Esophagus squamous epithelium (tissue), 5 donors: ENCODE measurements at places on chromosomes 7 and 10.

GRCh38 chr7:9981742-9982349 lies 991.8 kb upstream of the PHF14 start:
- DNase-seq: no peak

GRCh38 chr7:129530795-129531391 lies 28.6 kb downstream of the SMKR1 start:
- no peak for DNase-seq

GRCh38 chr7:131061158-131061557 lies 266.5 kb upstream of the MKLN1 start:
- no peak for DNase-seq

DNA sequence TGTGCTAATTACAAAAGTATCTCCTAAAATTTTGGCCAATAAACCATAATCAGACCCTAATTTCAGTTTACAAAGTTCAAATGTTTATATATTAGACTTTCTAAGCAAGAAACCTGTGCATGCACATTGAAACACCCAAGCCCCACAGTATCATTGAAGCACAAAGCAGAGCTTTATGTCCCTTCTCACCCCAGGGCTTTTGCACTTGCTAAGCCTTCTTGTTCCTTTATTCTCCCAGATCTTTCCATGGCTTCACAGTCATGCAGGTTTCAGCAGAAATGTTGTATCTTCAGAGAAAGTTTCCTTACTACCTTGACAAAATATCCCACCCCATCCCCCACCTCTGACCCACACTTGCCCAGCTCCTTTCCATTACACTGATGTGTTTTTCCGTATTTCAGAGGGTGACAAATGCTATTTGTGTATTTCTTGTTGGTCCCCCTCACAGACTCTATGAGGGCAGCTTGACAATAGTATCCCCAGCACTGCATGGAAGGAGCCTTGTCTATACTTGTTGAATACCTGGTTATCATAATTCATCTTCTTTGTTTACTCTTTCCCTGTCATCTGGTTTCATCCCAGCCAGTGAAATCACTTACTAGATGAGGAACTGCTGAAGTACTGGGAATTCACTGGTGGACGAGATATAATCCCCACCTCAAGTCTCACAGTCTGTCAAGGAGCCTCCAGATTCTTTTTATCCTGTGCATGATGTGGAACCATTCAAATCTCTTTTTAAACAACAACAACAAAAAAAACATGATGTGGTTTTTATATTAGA lies 24.0 kb upstream of the PCGF5 start:
- no peak for DNase-seq

- no peak for DNase-seq
These were observed 12.1 kb upstream of the DLX6 start for GRCh38 chr7:96993094-96993865.

GRCh38 chr7:2002561-2003450 lies 229.9 kb downstream of the MAD1L1 start:
- no peak for DNase-seq

- DNase-seq: no peak
These were observed 451.9 kb downstream of the KCNMA1 start for GRCh38 chr10:77185696-77186095.

- no peak for DNase-seq
These were observed 357.6 kb downstream of the SFMBT2 start for GRCh38 chr10:7053195-7053594.

DNA sequence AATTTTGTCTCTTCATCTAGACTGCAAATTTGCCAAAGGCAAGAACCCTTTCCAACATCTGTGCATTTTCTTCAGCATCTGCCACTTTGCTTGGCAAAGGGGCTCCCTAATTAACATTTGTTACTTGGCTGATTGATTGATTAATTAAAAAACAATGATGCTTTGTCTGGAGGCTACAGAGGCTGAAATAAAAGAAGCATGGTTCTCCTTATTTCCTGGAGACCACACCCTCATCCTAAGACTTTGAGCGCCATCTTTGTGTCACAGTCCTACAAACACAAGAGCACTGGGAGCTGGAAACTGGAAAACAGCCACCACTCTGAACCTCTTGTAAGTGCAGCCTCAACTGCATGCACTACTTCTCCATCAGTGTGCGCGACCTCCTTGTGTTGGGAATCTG lies 189.2 kb downstream of the C7orf25 start:
- no peak for DNase-seq

DNA sequence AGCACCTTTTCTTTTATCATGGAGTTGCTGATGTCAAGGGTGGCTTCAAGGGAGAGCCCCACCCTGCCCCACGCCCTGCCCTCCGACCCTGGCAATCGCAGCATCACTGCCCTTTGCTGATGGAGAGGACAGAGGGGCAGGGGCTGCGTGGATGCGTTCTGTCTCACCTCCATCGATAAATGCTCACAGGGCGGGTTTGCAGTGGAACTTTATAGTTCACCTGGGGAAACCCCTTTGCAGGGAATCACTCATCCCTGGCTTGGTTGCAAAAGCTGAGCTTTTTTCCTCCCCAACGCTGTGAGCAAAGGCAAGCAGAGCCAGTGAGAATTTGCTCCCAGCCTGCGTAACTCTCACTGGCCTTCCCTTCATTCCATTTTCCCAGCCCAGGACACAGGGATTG lies 176.8 kb downstream of the WDR37 start:
- DNase-seq: no peak

GRCh38 chr10:79047584-79047874 lies 21.2 kb upstream of the ZMIZ1 start:
- DNase-seq: no peak

DNA sequence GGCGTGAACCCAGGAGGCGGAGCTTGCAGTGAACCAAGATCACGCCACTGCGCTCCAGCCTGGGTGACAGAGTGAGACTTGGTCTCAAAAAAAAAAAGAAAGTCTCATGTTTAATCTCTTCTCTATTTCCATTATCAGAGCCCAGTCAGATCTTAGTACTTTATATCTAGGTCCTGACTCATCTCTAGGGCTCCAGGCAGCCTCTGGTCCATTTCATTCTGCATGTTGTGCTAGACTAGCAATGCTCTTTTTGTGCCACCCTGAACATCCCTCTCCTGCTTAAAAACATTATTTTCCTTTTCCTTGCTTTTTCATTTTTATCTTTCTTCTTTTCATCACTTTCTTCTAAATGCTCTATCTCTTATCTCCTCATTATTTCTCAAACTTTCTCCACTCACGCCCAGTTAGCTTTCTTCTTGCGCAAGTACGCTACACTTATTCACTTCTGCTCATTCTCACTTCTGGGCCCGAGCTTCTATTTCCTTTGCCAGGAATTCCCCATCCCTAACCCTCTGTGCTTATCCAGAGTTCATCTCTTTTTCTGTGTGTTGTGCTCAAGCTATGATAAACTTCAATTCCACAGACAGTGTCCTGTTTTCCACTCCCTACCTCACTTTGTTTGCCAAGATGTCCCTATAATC lies 63.9 kb downstream of the BTAF1 start:
- DNase-seq: no peak

- no peak for DNase-seq
These were observed 7.1 kb downstream of the FGF8 start for GRCh38 chr10:101768791-101769170.

GRCh38 chr7:30224511-30225062 lies 59.8 kb upstream of the ZNRF2 start:
- DNase-seq: no peak

DNA sequence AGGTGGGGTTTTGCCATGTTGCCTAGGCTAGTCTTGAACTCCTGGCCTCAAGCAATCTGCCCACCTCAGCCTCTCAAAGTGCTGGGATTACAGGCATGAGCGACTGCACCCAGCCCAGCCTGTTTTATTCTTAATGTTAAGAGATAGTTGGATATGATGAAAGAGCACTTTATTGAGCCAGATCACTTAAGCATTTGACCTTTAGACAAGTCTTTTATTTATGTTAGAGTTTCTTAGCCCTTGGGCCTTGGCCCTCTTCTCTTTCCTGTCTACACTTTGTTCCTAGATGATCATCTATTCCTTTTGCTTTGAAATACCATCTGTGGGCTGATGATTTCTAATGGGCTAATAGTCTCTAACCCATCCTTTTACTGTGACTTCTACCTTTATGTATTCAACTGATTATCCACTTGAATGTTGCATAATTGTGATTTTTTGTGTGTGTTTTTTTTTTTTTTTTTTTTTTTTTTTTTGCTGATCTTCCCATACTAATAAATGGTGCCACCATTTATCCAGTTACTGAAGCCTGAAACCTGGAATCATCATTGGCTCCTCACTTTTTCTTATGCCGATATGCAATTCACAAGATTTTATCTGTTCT lies 34.8 kb downstream of the BTRC start:
- DNase-seq: no peak

GRCh38 chr10:17062955-17063484 lies 66.6 kb downstream of the CUBN start:
- DNase-seq: no peak

- no peak for DNase-seq
These were observed 18.1 kb downstream of the CEP55 start for GRCh38 chr10:93514521-93514920.

DNA sequence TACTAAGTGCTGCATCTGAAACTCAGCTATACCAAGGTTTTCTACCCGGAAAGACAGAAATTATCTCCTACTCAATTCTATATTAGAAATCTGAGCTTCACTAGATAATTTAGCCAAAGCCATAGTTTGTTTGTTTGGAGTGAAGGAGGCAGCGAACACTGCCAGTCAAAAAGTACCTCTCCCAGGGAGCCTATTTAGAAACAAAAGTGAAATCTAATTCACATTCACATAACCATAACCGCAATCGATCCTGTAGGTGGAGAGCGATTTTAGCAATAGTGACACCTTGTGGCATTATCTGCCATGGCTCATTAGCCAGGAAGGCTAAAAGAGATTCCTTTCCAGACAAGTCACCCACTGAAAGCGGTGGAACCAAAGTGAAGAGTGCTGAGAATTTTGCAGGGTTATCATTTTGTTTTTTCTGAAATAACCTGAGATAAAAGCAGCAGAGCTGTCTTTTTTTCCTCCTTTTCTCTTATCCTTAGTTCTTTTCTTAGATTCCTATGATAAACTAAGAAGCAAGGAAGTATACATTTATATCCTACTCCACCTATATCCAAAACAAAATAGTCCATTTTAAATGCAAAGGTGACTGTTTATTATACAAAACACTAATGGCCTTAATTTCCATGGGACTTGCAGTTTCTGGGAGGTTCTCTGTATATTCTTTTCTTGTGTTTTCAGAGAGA lies 83.7 kb upstream of the BET1 start:
- no peak for DNase-seq

- DNase-seq: no peak
These were observed 87.3 kb upstream of the TRIL start for GRCh38 chr7:29045258-29046086.

GRCh38 chr10:75712242-75712880 lies 280.9 kb downstream of the LRMDA start:
- DNase-seq: no peak
